Stromal cell of bone marrow (primary cell): ENCODE measurements at places on chromosomes 11 and 22.

GRCh38 chr11:33893711-33894397 lies 2.0 kb upstream of the LMO2 start:
- no peak for DNase-seq

DNA sequence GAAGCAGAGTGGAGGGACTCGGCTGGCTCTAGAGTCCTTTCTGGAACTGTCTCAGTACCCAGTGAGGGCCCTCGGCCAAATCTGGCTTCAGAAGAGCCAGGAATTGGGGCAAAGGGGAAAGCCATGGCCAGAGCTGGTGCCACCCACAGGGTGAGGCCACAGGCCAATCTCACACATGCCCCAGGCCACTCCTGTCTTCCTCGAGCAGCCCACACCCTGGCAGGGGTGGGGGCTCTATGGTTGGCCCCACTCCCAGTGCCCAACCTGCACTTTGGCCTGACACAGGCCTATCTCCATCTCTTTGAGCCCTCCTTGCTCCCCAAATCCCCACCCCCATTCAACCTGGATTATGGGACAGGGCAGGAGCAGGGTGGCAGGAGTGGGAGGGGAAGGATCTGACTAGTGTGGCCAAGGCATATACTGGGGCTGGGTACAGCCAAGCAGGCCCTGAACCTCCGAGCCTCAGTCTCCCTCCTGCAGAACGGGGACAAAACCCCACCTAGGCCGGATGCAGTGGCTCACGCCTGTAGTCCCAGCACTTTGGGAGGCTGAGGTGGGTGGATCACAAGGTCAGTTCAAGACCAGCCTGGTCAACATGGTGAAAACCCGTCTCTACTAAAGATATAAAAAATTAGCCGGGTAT lies 6.9 kb downstream of the TST start:
- no peak for DNase-seq

DNA sequence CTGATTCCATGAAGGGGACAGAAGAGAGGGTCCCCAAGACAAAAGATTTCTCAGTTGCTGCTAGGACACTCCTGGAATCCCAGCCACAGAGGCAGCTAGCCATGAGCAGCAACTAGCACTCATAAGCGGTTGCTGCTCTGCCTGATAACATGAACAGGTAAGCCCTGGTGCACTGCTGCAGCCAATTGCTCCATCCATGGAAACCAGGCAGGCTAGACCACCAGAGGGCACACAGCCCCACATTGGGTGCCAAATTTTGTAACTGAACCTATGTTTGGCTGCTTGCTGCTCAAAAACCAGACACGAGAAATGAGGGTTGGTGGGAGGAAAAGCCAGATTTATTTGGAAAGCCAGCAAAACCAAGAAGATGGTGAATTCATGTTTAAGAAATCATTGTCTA lies 21.9 kb upstream of the QSER1 start:
- no peak for DNase-seq

- no peak for DNase-seq
Measured at GRCh38 chr22:45752036-45752435, 80.4 kb downstream of the ATXN10 start.

- peak; percentile 78 for DNase-seq
Measured at GRCh38 chr11:11178671-11179638, 174.1 kb downstream of the CSNK2A3 start.

GRCh38 chr11:104841185-104841584 lies 57.1 kb downstream of the CASP12 start:
- DNase-seq = no peak

DNA sequence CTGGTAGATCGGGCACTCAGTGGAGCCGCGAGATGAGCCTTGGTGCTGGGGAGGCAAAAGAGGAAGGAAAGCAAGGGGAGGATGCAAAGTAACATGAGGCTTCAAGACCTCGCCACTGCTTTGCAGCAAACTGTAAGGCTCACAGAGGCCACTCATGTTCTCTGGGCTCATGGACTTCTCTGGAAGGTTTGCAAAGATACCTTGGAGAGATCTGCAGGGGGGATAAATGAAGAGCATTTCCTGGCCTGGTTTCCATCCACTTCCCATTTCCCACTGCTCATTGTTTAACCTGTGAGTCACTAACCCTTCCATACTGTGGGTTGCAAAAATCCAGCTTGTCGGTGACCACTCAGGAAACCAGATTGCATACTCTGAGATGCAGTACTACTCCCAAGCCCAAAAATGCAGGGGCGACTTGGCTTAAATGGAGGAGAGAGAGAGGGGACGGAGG lies 38.5 kb downstream of the OSBP2 start:
- DNase-seq = peak; percentile 10

DNA sequence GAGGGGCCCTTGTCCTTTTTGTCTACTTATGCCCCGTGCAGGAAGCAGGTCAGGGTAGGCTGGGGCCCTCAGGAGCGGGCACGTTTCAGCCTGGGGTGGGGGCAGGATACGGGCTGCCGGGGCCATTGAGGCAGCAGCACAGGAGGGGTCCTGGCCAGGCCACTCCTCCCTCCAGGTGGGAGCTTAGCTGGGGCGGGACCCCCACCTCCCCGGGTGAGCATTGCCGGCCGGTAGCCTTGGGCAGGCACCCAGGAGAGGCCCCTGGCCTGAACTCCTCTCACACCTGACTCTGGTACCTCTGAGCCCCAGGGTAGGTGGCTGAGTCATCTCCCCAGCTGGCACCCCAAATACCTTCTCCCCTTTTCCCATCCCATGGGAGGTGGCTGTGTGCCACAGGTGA lies 5.0 kb upstream of the MUC6 start:
- no peak for DNase-seq

- no peak for DNase-seq
Measured at GRCh38 chr11:2251138-2251537, 19.2 kb downstream of the ASCL2 start.

DNA sequence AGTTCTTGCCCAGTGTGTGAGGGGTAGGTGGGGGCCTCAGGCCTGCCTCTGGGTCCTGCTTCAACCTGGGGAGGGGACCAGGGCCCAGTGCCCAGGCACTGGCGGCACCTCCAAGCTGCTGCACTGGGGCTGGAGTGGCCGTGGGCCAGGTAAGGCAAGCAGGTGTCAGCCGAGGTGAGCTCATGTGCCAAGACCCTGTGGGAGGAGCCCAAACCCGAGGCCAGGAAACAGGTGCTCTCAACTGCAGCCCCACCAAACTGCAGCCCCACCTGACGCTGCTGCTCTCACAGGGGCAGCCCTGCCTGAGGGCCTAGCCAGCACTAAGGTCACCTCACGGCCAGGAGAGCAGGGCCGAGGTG lies 18.1 kb upstream of the GNB1L start:
- DNase-seq = no peak
